T follicular helper cell (primary cell): ENCODE measurements at places on chromosomes 13 and 19.

GRCh38 chr13:33426131-33426530 is 140.6 kb upstream of the STARD13 start:
- DNase-seq: no peak

GRCh38 chr13:39602277-39602613 is 748 bp downstream of the LHFPL6 start:
- no peak for DNase-seq

GRCh38 chr19:5205937-5206750 is 134.5 kb downstream of the PTPRS start:
- no peak for DNase-seq

- no peak for DNase-seq
These were observed 46.4 kb upstream of the FAM216B start for GRCh38 chr13:42735010-42735409.

DNA sequence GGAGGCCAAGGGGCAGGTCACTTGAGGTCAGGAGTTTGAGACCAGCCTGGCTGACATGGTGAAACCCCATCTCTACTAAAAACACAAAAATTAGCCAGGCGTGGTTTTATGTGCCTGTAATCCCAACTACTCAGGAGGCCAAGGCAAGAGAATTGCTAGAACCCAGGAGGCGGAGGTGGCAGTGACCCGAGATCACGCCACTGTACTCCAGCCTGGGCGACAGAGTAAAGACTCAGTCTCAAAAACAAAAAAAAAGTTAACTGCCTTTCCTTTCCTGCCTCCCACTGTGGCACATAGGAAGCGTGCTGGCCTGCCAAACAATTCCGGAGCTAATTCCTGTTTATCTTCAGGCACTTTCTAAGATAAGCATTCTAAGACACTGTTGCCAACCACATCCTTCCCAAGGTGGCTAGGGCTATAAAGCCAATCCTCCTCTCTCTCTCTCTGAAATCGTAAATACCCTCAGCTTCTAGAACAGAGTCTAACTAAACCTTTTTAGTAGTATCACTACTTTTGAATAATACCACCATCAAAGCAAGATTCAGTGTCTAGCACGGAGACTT is 21.6 kb downstream of the SLC25A30 start:
- DNase-seq: no peak

- no peak for DNase-seq
These were observed 55.8 kb downstream of the ZNF93 start for GRCh38 chr19:19956434-19957075.

DNA sequence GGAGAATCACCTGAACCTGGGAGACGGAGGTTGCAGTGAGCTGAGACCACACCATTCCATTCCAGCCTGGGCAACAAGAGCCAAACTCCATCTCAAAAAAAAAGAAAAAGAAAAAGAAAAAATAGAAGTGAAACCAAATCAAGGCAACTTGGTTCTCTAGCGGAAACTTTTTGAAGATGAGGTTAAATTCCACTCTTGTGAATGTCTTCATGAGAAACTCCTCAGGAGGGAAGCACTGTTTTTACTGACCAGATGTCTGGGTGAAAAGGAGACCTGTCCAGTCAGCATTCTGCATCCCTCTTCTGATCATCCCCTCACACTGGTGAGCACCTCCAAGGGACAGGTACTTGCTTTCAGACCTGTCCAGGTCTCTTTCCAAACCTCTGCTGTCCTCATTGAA is 15.8 kb downstream of the BRD4 start:
- DNase-seq: no peak

DNA sequence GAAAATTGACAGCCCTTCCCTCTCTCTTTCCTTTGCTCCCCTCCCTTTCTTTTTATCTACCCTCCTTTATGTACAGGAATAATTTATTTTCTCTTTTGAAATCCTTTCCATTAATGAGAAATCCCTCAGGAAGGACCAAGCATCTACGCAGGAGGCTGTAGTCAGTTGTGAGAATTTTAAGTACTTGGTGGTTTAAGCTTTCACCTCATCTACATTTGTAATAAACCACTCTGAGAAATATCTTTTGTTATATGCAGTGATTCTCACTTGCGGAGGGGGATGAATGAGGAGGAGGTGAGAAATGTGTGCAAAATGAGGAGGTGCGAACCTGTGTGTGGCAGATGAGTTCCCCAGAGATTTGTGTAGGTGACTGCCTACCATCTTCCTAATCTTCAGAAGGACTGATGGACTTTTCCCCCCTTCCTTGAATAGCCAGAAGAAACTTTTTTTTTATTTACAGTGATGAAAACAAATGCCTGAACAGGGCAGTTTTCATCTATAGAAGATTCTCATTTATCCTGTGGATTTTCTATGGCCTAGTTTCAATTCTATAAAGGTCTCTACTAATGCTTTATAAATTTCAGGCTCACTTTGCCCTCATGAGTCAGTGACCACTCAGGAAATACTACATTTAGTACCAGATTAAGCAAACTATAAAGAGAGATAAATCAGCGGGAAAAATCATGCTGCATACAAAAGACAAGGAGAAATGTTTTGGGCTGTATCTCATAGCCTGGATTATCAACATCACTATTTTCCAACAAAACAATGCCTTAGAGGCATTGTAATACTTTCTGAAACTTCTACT is 118.3 kb downstream of the LHFPL6 start:
- no peak for DNase-seq

DNA sequence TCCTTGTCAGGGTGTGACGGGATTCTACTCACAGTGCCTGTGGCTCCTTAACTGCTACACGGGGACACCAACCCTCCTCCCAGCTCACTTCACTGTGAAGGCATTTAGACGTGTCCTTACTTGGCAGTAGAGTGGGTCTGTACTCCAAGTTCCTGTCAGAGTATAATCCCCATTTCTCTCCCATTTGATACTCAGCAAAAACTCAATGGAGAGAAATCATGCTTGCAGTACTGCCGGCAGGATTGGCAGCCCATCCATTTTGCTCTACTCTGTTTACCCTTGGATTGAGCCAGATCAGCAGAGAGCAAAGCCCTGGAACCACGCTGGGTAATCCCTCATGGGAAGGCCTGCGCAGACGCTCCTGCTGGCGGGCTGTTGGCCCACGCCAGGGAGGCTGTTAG is 28.9 kb downstream of the ARL11 start:
- DNase-seq: no peak

GRCh38 chr19:16435999-16436650 is 35.6 kb downstream of the EPS15L1 start:
- no peak for DNase-seq
